ENCODE measurements at places on chromosomes 6 and 20. TPM values are rescaled to one million over a fixed set of nuclear protein-coding genes. Genes with fewer than 3 reads are reported as not detected.

The DDX43 gene
- polyA plus RNA-seq, result 0.47 TPM

The NKAIN2 gene
- 31.2 TPM for polyA plus RNA-seq

The RAD21L1 gene
- polyA plus RNA-seq, result not detected

The RNF182 gene
- 2.9 TPM for polyA plus RNA-seq

The RIPOR2 gene
- polyA plus RNA-seq, result 7.1 TPM

The RING1 gene
- 64.4 TPM for polyA plus RNA-seq

The HLA-DQB2 gene
- polyA plus RNA-seq, result 1.0 TPM

The C20orf202 gene
- polyA plus RNA-seq, result 0.57 TPM

The BPIFA1 gene
- polyA plus RNA-seq, result not detected

The COL20A1 gene
- polyA plus RNA-seq, result 1.2 TPM

The KIFC1 gene
- 35.9 TPM for polyA plus RNA-seq

The C6orf163 gene
- polyA plus RNA-seq, result 5.4 TPM

The PKHD1 gene
- polyA plus RNA-seq, result 14.1 TPM

The ZC3H12D gene
- polyA plus RNA-seq, result 0.96 TPM

The TMEM74B gene
- 1.5 TPM for polyA plus RNA-seq

The SEL1L2 gene
- 0.25 TPM for polyA plus RNA-seq

The SLC44A4 gene
- 51.3 TPM for polyA plus RNA-seq

The FBXL4 gene
- 26.2 TPM for polyA plus RNA-seq
